Keratinocyte (primary cell): ENCODE measurements at places on chromosomes 7 and 10. TPM values are rescaled to one million over a fixed set of nuclear protein-coding genes. Genes with fewer than 3 reads are reported as not detected.

DNA sequence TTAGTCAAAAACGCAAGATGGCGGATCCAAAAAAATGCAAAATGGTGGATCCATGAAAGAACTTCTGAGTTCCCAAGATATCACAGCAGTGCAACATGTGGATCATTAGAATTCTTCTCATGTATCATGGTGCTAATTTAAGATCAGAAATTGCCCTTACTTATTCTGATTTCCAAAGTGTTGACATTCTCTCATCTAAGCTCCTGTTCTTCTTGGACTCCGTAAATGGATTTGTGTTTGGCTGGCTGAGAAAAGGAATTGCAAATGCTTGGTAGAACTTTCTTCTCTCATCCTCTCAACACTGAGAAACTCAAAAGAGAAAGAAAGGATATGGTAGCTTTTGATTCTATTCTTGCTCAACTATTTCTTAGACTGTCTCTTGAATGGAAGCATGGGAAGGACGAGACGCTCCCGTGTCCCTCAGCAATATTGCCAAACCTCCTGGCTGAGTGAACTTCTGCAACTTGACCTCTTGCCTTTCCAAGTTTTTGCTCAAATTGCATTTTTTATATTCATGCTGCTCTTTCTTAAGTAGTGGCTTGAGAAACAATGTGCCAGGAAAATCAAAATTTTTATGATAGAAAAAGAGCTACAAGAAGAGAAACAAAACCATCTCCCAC is 44.7 kb downstream of the FRMD4A start:
- DNase-seq, result no peak

GRCh38 chr10:97169063-97169462 is 16.7 kb downstream of the SLIT1 start:
- no peak for DNase-seq

DNA sequence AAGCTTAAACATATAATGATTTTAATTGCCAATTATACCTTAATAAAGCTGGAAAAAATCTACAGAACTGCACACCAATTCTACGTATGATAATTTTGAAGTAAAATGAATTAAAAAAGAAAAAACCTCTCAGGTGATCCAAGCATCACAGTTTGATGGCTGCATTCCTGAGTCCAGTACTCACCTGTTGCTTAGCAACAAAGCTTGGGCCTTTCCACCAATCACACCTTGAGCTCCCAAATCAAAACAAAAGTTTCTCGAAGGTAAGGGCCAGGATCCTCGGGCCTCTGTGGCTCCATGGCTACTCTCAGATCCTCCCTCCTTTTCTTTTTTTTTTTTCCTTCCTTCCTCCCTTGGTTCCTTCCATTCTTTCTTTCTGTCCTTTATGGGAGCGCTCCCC is 137.2 kb upstream of the PCBD1 start:
- DNase-seq, result no peak

GRCh38 chr7:94451187-94451586 is 56.5 kb downstream of the COL1A2 start:
- no peak for DNase-seq

- DNase-seq, result no peak
Observed at GRCh38 chr7:50594734-50595485, 29.7 kb upstream of the DDC start.

- DNase-seq, result no peak
Observed at GRCh38 chr7:29352041-29352440, 157.5 kb downstream of the CHN2 start.

DNA sequence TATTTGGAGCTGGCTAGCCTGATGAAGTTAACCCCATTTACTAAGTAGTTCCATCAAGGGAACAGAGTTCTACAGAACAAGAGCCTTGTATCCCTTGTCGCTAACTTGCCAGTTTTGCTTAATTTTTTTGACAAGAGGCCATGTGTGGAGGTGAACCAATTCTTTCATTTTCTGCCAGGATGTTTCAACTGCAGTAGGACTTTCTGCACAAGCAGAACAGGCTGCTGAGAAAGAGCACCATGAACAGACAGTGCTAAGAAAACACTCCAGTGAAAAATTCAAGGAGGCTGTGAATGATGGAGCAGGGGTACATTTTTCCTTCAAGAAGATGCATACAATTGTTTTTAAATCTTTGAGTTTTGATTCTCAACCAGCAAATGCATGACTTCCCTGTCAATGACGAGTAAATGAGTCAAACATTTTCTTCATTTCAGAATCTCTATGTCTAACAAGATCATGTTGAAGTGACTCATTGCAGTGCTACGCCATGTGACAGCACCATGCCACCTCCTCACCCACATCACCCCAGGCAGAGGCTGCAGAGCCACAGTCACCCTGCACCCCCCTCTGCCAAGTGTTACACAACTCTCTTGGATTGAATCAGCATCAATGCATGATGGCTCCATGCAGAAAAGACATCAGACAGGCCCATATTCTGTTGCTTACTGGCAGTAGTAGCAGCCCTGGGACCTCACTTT is 193.1 kb downstream of the COBL start:
- peak; percentile 94 for DNase-seq

- DNase-seq, result no peak
Observed at GRCh38 chr7:138167869-138168296, 91.6 kb downstream of the AKR1D1 start.

- no peak for DNase-seq
Observed at GRCh38 chr7:139562961-139563565, 39.6 kb downstream of the CLEC2L start.

DNA sequence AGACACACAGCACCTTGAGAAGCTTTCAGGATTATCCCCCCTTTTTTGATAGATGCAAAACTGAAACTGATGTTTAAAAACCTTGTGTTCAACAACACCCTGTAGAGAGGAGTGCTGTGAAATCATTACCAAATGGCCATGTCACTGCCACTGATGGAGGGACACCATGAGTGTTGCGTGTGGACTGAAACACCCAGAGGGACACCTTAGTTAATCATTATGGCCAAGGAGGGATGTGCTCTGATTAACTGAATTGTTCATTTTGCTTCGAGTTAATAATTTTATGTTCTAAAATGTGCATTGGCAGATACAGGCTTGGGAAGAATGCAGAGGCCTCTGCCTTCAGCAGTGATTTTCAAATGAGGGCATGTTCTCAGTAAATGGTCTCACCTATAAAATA is 226.0 kb downstream of the KLF6 start:
- no peak for DNase-seq

DNA sequence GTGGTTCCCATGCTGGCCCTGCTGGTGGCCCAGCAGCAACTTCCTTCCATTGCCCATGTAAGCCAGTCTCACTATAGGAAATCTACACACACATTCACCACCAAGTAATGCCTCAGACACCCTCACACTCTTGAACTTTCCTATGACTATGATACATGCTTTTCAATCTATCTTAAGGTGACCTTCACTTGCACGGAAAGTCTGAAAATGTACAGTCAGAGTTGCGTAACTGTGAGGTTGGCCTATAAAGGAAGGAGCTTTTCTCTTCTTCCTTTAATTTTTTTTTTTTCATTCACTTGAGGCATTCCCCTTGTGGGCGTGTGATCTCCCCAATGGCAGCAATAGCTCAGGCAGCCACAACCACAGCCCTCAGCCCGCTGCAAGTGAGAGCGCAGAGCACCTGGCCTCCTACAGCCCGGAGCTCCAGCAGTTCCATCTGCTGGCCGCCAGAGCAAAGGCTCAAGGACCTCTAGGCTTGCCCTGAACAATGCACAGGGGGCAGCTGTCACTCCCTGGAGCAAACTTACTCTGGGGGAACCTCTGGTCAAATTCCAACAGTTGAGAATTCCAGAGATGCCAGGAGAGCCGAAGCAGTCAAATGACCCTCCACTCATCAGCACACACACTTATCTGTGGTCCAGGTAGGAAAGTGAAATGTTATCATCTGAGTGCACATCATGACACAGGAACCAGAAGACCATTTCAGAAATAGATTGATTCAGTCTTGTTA is 123.1 kb upstream of the ADO start:
- no peak for DNase-seq

DNA sequence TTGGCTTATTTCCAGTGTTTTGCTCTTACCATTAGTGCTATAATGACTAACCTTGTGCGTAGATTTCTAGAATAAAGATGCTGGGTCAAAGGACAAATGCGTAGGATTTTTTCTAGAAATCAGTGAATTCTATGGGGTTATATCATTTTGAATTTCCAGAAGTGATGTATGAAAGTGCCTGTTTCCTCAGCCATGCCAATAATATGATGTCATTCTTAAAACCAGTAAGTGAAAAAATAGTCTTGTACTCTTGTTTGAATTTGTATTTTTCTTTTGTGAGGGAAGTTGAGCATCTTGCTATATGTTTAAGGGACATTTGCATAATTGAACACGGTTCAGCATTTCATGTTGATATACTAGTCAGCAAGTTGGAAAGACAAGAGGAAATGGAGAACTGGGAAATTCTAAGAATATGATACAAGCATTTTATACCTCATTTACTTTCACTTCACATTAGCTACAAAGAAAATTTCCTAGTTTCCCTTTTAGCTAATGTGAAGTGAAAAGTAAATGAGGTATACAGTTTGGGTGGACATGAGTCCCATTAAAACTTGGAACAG is 3.8 kb upstream of the DNAH11 start:
- no peak for DNase-seq

- no peak for DNase-seq
Observed at GRCh38 chr7:818031-818699, 14.1 kb upstream of the SUN1 start.

DNA sequence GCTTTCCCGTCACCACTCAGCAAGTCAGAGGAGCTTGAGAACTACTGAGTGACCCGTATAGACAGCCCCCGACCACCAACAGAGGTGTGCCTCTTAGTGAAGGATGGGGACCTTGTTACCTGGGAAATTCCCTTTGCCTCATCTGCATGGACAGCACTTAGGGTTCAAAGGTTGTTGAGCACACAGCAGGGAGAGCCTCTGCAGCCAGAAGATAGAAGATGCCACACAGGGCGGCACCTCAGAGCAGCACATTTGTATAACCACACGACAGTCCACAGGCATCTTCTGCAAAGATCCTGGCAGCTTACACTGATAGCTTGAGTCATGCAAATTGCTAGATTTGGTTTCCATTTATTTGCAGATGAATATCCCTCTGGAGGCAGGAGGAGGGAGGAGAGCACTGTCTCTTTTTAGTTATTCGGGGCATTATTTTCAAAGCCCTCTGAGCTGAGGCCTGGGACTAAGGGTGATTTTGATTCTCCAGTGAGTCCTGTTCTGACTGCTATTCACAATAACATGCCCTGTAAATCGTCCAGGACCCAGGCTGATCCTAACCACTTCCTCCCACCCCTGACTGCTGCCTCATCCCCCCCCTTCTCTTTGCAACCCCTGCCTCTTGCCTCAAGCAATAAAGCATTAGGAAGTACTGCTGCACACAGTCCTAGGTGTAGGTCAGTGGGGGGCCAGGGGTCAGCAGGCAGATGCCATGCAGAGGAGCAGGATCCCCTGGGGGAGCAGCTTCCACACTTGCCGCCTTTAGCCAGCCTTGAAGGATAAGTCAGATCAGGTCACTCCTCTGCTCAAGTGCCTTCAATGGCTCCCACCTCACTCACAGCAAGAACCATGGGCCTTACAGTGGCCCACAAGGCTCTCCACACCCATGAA is 24.6 kb upstream of the INMT start:
- no peak for DNase-seq

VWA2 gene
- 0.35 to 0.49 TPM (median 0.41 TPM) in 3 replicates for polyA plus RNA-seq

ZNF680 gene
- polyA plus RNA-seq, result 1.9 to 4.5 TPM (median 2.6 TPM) in 3 replicates

CRTAC1 gene
- polyA plus RNA-seq, result not detected in 3 replicates

HOXA6 gene
- polyA plus RNA-seq, result 0.52 to 0.72 TPM (median 0.54 TPM) in 3 replicates

CDHR3 gene
- 0.32 to 1.2 TPM (median 0.64 TPM) in 3 replicates for polyA plus RNA-seq

VWC2 gene
- not detected in 3 replicates for polyA plus RNA-seq
